ENCODE measurements at places on chromosomes 2 and 18. TPM values are rescaled to one million over a fixed set of nuclear protein-coding genes. Genes with fewer than 3 reads are reported as not detected.

The DTNA gene
- total RNA-seq = 23.8 TPM

The PNKD gene
- total RNA-seq = 64.0 TPM

The SUPT7L gene
- total RNA-seq = 41.2 TPM

The INPP4A gene
- 36.2 TPM for total RNA-seq

The GKN1 gene
- total RNA-seq = not detected

The CDK15 gene
- 1.3 TPM for total RNA-seq

The LCT gene
- total RNA-seq = 0.06 TPM

The TRABD2A gene
- 1.1 TPM for total RNA-seq

The TMEM198 gene
- 4.6 TPM for total RNA-seq

The FAP gene
- total RNA-seq = 17.2 TPM

The RBFA gene
- 44.6 TPM for total RNA-seq

The TTC32 gene
- 18.0 TPM for total RNA-seq

The ARHGAP25 gene
- 10.8 TPM for total RNA-seq

The SCYGR4 gene
- not detected for total RNA-seq

The ANO7 gene
- 1.6 TPM for total RNA-seq

The THOC1 gene
- total RNA-seq = 95.9 TPM

The CDCA7 gene
- total RNA-seq = 12.0 TPM

The MOGAT1 gene
- not detected for total RNA-seq

The GKN2 gene
- 0.53 TPM for total RNA-seq

The TFPI gene
- total RNA-seq = 43.4 TPM

The DNAJC5G gene
- total RNA-seq = 0.12 TPM

The KANSL1L gene
- 86.6 TPM for total RNA-seq

The LGALSL gene
- 19.2 TPM for total RNA-seq

The SP9 gene
- total RNA-seq = not detected

The TEKT4 gene
- 0.29 TPM for total RNA-seq

The TRPM8 gene
- total RNA-seq = not detected

The TXNDC2 gene
- not detected for total RNA-seq

The MDH1B gene
- 7.0 TPM for total RNA-seq

The PXDN gene
- 210 TPM for total RNA-seq

The ALPG gene
- total RNA-seq = not detected

The SLC35F5 gene
- total RNA-seq = 193 TPM

The ZSWIM2 gene
- not detected for total RNA-seq

The CYBRD1 gene
- 57.5 TPM for total RNA-seq

The C18orf63 gene
- total RNA-seq = not detected

The PROC gene
- 4.1 TPM for total RNA-seq

The IL1R2 gene
- 2.7 TPM for total RNA-seq

The FRZB gene
- 7.8 TPM for total RNA-seq

The TMEFF2 gene
- total RNA-seq = 7.0 TPM

The NYAP2 gene
- total RNA-seq = 0.12 TPM

The APOB gene
- total RNA-seq = 0.82 TPM

The SP5 gene
- 3.3 TPM for total RNA-seq

The SPAST gene
- 23.5 TPM for total RNA-seq

The REG1A gene
- not detected for total RNA-seq

The C18orf54 gene
- 7.2 TPM for total RNA-seq

The UGT1A3 gene
- total RNA-seq = not detected

The MTCL1 gene
- total RNA-seq = 16.1 TPM

The UGT1A4 gene
- total RNA-seq = 0.29 TPM
